ENCODE measurements at places on chromosomes 7 and 10.
A peak's percentile ranks its signal among the peaks of the same experiment; 100 is the strongest.

DNA sequence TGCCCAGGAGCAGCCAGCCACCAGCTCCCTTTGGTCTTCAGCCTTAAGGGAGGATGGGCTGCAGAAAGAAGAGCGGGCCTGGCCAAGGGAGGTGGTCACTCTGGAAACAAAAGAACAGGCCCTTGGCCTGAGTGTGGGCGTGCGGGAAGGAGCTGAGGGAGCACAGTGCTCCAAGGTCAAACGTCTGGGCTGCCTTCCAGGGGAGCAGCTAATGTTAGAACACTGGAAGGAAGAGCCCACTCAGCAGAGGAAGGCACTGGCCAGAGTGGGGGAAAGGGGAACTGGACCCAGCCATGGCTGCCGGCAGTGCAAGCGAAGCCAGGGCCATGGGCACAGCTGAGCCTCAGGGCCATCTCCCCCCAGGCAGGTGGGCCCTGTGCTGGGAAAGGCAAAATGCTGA, 42.7 kb downstream of the FAM53B start:
- no peak for DNase-seq

GRCh38 chr7:45495618-45496017, 78.5 kb upstream of the ADCY1 start:
- DNase-seq, result no peak

DNA sequence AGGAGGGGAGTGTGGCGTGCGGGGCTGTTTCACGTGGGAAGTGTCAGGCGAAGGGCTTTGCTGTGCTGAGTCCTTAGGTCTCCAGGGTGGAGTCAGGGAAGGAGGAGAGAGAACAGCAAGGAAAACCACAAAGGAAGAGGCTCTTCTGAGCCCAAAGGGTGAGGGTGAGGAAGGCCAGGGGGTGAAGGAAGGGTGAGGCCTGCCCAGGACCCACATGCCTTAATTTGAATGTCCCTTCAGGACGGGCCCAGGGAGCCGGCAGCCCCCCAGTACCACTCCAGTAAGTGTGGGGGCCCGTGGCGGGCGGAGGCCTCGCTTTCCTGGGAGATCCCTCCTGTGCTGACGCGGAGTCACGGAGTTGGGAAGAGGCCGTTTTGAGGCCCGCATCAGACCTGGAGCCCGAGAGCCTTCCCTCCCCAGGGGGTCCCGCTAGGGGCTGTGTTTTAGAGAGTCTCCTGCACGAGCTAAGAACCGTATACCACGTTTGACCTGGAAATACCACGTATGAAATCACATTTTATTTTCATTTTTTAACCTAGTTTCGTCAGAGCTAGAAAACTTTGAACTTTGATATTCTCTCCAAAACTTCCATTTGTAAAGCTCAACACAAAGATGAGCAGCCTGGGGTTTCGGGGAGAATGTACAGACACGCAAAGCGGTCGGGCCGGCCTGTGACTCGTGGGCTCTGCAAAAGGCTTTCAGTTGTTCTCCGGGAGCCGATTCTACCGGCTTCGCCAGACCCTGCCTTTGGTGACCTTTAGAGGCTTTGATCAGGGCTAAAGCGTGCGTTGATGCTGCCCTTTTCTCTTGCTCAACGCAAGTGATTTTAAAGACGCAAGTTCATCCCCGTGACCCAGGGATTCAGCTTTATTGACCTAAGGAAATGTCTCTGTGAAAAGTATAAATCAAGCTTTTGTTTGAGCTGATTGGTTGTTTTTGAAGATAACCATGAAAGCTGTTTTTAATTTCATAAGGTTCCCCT, 23.6 kb upstream of the TTYH3 start:
- no peak for DNase-seq

DNA sequence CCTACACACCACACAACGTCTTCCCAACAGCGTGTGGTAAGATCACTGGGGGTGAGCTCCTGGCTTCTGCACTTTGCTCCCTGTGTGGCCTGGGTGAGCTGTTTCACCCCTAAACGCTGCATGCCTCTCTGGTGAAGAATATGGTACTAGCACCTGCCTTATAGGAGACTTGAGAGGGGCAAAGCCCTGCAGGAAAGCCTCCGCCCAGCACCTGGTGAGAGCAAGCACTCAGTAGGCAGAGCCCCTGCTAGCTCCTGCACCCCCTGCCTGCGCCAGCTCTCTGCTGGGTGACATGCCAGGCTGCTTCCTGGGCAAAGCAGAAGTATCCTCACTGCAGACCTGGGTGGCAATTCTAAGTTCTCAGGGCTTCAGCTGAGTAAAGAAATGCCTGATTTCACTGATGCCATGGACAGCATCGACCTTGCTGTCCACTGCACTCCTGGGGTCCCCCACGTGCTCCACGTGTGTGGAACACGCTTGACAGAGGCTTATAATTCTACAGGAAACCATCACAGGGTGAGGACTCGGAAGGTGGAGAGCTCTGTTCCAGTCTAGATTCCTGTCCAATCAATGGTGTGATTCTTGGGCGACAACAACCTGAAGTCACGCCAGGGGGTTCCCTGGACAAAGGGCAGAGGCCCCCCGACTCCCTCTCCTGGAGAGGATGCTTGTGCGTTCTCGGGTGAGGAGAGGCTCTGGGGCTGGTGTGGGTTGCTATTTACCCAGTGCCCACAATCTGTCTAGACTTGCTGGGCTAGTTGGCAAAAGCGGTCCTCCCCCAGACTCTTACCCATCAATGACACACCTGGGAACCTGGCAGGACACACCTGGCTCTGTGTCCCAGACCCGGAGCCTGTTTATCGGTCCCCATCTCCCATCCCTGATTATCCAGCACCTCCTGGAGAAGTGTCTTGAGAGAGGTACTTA, 5.0 kb upstream of the CALML5 start:
- no peak for DNase-seq

GRCh38 chr10:86283466-86284287, 82.9 kb downstream of the GRID1 start:
- no peak for DNase-seq

DNA sequence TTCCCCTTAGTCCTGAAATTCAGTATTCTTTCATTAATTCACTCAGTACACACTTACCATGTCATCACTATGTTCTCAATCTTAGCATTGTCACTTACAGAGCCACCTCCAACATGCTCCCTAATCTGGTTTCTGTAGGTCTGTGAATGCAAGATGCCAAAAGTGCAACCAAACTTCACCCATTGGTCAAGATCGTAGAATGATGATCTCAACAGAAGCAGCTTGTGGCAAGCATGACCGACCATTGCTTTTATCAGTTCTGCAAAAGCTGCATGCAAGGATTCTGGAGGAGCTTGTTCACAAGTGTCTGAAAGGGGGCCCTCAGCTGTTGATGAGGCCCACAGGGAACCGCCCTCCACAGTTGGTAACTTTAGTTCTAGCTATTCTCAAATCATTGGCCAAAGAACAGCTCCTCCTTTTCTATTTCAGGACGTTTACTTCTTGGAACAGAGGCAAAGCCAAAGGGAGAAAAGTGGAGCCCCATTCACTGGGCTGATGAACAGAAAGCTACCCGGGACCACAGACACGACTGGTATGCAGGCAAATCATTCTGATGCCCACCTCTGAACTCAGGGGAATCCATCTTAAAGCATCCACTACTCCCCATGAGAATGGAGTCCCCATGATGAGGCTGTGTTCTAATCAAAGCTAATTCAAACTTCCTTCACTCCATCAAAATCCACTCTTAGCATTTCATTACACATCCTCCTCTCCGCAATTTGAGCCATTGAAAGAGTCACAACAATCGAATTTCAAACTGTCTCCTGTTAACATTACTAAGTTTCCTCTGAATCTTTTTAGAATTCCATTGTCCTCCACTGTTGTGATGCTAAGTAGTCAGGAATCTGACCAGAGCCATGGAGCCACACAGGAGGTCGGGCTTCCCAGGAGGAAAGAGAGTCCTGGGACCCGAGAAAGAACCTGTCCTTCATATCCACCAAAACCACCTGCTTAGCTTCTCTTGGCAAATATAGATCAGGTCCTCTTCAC, 13.9 kb downstream of the GRB10 start:
- peak; percentile 83 for DNase-seq

GRCh38 chr7:116445447-116446211, 53.9 kb upstream of the CAV2 start:
- no peak for DNase-seq

DNA sequence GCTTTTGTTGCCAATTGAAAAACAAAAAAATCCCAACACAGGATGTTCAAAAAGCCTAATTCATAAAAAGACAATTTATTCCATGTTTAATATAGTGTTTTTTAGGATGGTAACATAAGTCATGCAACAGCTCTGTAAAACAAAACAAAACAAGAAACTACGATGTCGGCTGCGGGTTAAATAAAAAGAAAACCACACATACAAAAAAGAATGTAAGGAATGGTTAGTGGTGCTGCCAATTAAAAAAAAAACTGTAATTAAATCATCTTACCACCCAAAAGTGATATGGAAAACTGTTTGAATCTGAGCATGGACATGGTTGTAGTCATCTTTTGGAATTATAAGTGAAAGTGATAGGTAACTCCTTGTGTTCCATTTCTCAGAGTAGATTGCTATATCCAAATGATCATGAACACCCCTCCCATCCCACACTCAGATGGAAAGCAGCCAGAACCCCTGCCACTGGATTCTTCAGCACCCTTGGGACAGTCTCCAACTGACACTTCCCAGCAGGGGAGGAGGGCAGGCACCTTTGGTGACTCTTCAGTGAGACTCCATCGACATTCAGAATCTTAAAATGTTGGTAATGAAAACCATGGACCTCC, 14.3 kb upstream of the DAGLB start:
- DNase-seq, result no peak

DNA sequence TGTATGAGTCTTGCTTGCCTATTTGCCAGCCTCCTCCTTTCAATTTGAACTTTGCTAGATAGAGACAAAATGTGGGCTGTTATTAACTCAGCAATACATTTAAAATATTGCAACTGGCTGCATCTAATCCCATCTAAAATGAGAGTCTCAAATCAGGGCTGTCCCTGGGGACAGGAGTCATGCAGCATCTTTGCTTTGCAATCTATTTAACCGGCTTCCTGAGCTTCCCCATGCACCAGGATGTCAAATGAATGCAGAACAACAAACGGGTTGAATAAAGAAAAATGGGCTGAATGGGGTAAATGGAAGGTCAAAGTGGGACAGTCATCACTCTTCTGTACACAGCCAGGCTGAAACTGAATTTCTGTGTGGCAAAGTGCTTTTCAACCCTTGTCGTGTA, 89.2 kb downstream of the AOAH start:
- DNase-seq, result no peak

All from hematopoietic multipotent progenitor cell treated with erythropoietin and hydrocortisone succinate and interleukin-3 and kit ligand, for 6 days (in vitro differentiated cells).